ENCODE measurements at places on chromosomes 1 and 21. TPM values are rescaled to one million over a fixed set of nuclear protein-coding genes. Genes with fewer than 3 reads are reported as not detected.

Gene LEPR
- 6.0 TPM for total RNA-seq

Gene C8B
- total RNA-seq = not detected

Gene SMPDL3B
- not detected for total RNA-seq

Gene FAM110D
- not detected for total RNA-seq

Gene CASZ1
- total RNA-seq = under 0.01 TPM

Gene CCDC30
- total RNA-seq = 0.47 TPM

Gene APOBEC4
- not detected for total RNA-seq

Gene SLC25A33
- 7.8 TPM for total RNA-seq

Gene ADAMTS5
- total RNA-seq = 17.4 TPM

Gene ODR4
- total RNA-seq = 6.9 TPM

Gene GJB4
- total RNA-seq = not detected

Gene REN
- not detected for total RNA-seq

Gene MTARC1
- 0.12 TPM for total RNA-seq

Gene DOP1B
- 1.1 TPM for total RNA-seq

Gene PEX10
- 35.2 TPM for total RNA-seq

Gene HYI
- total RNA-seq = 55.9 TPM

Gene MX2
- 0.47 TPM for total RNA-seq

Gene DONSON
- total RNA-seq = 13.4 TPM

Gene PTPN7
- total RNA-seq = not detected

Gene GRHL3
- total RNA-seq = not detected
